ENCODE measurements at places on chromosomes 1 and 21.

DNA sequence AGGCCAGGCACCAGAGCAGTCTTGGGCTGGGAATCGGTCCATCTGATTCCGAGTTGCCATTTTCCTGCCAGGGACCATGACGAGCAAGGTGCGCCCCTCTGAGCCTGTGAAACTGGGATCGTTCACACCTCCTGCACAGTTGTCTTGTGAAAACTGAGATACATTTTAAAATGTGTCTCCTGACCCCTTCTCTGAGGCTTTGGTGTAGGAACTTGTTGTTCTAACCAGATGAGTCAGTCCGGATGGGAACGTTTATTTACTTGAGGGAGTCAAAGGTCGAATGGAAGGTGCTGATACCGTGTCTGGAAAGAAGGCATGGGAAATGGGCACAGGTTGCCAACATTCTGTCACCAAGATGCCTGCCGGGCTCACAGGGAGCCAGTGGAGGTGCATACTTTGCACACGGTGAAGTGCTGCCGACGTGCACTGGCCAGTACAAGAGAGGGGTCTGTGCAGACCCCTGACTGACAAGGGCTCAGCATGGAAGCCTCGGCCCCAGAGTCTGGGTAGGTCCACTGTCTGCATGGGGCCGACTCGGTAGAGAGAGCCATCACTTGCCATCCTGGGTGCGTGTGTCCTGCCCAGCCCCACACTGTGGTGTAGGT is 7.4 kb upstream of the KCNN3 start:
- H3K4me1 ChIP-seq: no peaks in the 10 kb centered on the region
- no peak overlapping the region for H3K27ac ChIP-seq
- H3K36me3 ChIP-seq: no peaks in the 10 kb centered on the region
- DNase-seq: no peak
- no peak overlapping the region for H3K4me3 ChIP-seq
- H3K27me3 ChIP-seq: no peaks in the 10 kb centered on the region

DNA sequence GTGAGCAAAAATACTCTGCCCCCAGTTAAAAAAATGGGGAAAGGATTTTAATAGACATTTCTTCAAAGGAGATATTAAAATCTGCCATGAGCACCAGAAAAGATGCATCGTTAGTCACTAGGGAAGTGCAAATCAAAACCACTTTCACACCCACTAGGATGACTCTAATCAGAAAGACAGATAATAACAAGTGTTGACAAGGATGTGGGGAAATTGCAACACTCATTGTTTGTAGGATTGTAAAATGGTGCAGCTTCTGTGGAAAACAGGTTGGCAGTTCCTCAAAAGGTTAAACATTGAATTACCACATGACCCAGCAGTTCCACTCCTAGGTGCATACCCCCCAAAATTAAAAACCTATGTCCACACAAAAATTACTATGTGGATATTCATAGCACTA is 112.3 kb downstream of the KCNJ6 start:
- H3K4me1 ChIP-seq: no peaks in the 10 kb centered on the region
- DNase-seq: no peak
- no peak overlapping the region for H3K4me3 ChIP-seq
- no peaks in the 10 kb centered on the region for H3K27me3 ChIP-seq
- H3K27ac ChIP-seq: no peak overlapping the region

- no peak for DNase-seq
- H3K27ac ChIP-seq: no peak overlapping the region
- no peaks in the 10 kb centered on the region for H3K4me1 ChIP-seq
Measured at GRCh38 chr1:24896596-24897262, 33.3 kb downstream of the RUNX3 start.

DNA sequence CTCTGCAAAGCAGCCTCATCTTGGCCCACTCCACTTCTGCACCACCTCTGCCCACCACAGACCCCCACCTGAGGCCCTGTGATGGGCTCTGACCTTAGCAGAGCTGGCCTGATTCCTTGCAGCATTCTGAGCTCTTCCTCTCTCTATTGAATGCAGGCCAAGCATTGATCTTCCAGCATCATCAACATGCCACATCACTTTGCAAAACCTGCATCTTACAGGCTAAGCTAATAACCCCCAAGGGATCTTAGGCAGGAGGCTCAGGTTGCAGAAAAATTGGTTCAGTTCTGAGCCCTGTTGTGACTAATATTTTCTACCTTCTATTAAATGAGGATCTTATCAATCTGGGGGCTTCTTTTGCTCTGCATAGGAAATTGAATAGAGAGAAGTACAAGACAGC is 78.7 kb downstream of the ATP1A1 start:
- H3K36me3 ChIP-seq: no peaks in the 10 kb centered on the region
- no peak for DNase-seq
- no peak overlapping the region for H3K4me3 ChIP-seq
- H3K4me1 ChIP-seq: no peaks in the 10 kb centered on the region
- no peak overlapping the region for H3K27ac ChIP-seq
- no peaks in the 10 kb centered on the region for H3K27me3 ChIP-seq

DNA sequence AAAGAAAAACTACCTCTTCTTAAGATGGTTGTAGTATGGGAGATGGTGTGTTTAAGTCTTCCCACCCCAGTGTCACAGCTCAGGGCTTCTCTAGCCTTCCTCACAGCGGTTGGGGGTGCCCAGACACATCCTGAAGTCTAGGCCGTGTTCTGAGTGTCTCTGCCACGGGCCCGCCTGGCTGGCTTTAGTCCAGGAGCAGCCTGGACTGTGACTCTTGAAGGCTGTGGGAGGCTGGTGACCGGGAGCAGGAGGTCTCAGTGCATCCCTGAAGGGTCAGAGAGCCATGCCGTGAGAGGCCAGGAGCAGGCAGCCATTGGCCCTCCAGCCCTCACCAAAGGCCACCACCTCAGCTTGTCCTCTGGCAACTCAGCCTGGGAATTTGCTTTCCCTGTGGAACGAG is 4.5 kb downstream of the EPHX1 start:
- H3K4me3 ChIP-seq: no peak overlapping the region
- H3K27ac ChIP-seq: no peak overlapping the region
- H3K36me3 ChIP-seq: no peaks in the 10 kb centered on the region
- H3K4me1 ChIP-seq: no peaks in the 10 kb centered on the region
- no peak for DNase-seq

DNA sequence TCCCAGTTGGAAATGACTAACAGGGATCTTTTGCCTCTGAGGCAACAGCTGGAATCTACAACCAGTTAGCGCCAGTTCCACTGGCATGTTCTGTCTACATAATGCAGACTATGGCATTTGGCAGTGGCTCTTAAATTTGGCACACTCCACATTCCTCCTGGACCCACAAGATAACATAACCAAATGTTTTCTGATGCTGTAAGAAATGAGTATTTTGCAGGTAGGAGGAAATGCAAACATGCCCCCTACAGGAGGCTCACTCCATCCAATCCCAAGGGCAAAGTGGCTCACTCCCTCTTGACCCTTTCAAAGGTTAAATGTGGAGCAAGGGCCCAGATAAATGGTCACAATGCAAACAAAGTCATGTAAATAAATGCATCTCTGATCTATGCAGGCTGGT is 129.2 kb upstream of the PROX1 start:
- no peak overlapping the region for H3K4me3 ChIP-seq
- no peaks in the 10 kb centered on the region for H3K36me3 ChIP-seq
- no peaks in the 10 kb centered on the region for H3K27me3 ChIP-seq
- no peak overlapping the region for H3K27ac ChIP-seq
- H3K4me1 ChIP-seq: peaks cover 16% of the 10 kb centered on the region

DNA sequence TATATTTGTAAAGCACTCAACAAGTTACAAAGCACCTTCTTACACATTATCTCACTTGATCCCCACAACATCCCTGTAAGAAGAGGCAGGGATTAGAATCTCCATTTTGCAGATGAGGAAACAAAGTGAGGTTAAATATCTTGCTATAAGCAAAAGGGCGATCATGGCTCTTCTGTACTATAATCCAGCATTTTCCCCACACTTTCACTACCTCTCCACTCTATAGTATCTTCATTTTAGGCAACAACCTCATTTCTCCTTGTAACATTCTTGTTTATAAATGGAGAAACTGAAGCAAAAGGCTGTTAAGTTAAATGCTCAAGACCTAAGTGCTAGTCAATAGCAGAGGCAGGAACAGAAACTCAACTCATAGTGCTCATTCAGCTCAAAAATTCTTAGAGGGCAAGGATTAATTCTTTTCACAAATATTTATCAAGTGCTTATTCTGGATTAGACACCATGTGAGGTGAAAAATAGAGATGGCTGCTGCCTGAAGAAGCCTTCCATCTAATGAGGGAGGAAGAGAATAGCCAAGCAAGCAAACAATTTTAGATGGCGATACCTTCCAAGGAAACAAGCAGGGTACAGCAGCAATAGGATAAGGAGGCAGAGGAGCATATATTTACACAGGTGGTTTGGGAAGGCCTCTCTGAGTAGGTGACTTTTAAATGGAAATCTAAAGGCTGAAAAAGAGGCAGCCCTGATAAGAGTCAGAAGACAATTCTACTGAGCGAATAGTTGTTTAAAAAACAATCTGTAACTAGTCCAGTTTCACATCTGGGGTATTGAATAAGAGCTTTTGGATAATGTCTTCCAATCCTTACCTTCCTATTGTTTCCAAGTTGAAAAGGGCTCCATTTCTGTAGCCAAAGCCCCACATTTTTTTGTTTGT is 3.5 kb downstream of the ERRFI1 start:
- no peak overlapping the region for H3K27ac ChIP-seq
- no peaks in the 10 kb centered on the region for H3K36me3 ChIP-seq
- DNase-seq: no peak
- H3K27me3 ChIP-seq: no peaks in the 10 kb centered on the region
- H3K4me1 ChIP-seq: peaks cover 6% of the 10 kb centered on the region
- no peak overlapping the region for H3K4me3 ChIP-seq

DNA sequence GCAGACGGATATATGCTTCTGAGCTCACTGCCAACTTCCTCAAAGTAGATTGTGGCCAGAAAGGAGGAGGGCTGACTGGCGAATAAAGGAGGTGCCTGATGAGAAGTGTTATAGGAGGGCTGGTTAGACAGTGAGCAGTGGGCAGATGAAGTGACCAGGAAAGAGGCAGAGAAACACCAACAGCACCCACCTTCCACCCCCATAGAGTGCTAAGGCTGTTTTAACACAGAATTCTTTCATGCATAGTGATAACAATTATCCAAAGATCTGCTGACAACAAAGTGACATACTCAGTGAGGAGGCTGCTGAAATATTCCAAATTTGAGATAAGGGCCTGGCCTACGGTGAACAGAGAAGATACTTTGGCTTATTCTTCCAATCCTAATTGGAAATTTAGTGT is 21.2 kb upstream of the MTR start:
- no peak overlapping the region for H3K27ac ChIP-seq
- H3K4me3 ChIP-seq: no peak overlapping the region
- no peaks in the 10 kb centered on the region for H3K36me3 ChIP-seq
- no peaks in the 10 kb centered on the region for H3K4me1 ChIP-seq

- peak overlapping the region; percentile 25 for H3K4me3 ChIP-seq
- peaks cover 90% of the 10 kb centered on the region for H3K4me1 ChIP-seq
- peak; percentile 83 for DNase-seq
- no peaks in the 10 kb centered on the region for H3K27me3 ChIP-seq
- peak overlapping the region; percentile 85 for H3K27ac ChIP-seq
Measured at GRCh38 chr21:42187976-42188653, 30.8 kb upstream of the ABCG1 start.

DNA sequence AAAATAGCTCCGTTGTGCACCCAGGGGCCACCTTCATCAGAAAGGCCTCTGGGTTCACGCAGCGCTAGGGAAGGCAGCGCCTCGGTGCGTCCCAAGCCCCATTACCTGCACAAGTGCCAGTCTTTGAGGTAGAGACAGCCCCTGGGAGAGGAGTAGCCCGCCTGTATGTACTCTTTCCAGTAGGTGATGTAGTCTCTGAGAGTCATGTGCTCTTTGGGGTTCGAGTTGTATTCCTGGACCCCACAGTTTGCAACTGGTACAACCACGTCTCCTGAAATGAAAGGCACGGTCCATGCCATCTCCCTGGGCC is 601 bp downstream of the JMJD4 start:
- H3K27ac ChIP-seq: peak overlapping the region; percentile 87
- peaks cover 3% of the 10 kb centered on the region for H3K4me1 ChIP-seq
- no peaks in the 10 kb centered on the region for H3K27me3 ChIP-seq

- H3K36me3 ChIP-seq: peaks cover 7% of the 10 kb centered on the region
- no peaks in the 10 kb centered on the region for H3K27me3 ChIP-seq
- no peak overlapping the region for H3K27ac ChIP-seq
- H3K4me1 ChIP-seq: no peaks in the 10 kb centered on the region
- H3K4me3 ChIP-seq: no peak overlapping the region
- no peak for DNase-seq
Measured at GRCh38 chr1:145751491-145752037, 32.3 kb downstream of the CD160 start.

DNA sequence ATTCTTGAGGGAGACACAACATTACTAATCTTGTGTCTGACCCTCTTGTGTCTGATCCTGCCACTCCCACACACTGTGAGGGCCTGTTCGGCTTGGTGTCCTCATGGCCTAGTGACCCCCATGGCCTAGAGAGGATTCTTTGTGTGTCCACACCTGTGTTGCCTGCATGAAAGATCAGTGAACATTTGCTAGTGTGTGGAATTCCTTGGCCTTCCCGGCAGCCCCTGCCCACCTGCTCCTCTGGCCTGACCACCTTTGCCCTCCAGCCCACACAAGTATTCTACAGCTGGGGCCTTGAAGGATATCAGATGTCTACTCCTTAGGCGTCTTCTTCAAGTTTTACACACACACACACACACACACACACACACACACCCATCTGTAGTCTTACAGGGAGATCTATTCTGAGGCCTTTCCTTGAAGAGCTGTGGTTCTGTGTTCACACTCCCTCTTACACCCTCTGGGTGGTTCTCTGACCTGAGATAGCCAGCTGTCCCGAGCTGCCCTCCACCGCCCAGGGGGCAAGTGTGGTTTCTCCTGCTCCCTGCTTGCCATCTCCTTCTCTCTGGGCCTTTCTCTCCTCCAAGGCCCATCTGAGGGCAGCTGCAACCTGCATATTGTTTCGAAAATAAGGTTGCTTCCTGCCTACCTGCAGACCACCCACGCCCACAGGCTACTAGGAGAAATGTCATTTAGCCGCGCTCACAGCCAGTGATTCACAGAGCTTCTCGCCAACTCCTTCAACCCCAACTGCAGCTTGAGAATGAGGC is 45.4 kb downstream of the CD247 start:
- no peak for DNase-seq
- H3K4me1 ChIP-seq: peaks cover 81% of the 10 kb centered on the region
- H3K27ac ChIP-seq: peak overlapping the region; percentile 75

DNA sequence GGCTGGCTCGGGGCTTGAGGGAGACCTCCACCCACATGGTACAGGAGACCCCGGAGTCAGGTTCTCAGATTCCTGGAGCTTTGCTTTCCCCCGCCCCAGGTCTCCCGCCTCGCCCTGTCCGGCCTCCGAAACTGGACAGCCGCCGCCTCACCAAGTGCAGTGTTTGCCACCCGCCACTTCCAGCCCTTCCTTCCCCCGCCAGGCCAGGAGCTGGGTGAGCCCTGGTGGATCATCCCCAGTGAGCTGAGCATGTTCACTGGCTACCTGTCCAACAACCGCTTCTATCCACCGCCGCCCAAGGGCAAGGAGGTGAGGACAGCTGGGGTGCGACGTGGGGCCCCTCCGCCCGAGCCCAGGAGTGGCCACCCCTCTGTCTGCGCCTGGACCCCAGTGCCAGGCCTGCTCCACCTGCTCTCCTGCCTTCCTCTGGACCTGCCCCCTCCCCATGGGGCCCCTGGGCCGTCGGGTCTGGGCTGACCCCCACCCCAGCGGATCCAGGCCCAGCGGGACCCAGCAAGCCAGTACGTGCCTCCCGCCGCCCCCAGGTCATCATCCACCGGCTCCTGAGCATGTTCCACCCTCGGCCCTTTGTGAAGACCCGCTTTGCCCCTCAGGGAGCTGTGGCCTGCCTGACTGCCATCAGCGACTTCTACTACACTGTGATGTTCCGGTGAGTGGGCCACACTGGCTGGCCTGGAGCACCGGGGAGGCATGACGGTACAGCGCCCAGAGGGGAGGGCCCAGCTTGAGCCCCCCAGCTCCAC is 8.7 kb downstream of the SELENON start:
- no peaks in the 10 kb centered on the region for H3K4me1 ChIP-seq
- DNase-seq: no peak
- H3K36me3 ChIP-seq: no peaks in the 10 kb centered on the region
- H3K27ac ChIP-seq: no peak overlapping the region
- no peak overlapping the region for H3K4me3 ChIP-seq

Measured in naive thymus-derived CD4-positive, alpha-beta T cell (primary cell).